GM18507 (cell line): ENCODE measurements at places on chromosomes 16 and 17.

DNA sequence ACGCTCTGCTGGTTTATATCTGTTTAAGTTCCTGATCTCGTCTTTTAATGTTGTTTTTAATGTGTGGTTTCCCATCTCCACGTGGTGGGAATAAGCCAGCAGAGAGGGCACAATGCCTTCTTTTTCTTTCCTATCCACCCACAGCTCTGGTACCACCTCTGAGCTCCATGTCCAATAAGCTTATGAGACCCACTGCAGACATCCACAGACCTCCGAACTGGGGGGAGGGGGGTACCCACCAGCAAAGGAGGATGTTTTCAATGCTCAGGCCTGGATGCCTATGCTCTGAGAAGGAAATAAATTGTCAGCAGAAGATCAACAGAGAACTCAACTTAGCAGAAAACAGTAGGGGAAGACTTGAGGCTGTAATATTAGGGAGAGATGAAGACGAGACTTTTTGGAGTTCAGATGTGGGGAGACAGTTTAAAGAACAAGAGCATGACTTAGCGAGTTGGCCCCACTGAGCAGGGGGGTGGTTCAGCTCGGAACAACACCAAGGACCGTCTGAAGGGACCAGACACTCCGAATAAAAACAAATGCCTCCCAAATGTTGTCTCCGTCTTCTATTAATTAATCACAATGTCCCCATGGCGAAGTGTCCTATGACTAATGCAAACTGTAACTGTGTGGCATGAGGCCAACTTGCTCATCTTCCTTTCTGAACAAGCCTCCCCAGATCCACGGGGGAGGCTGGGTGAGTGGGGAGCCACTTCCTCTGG, 62.7 kb downstream of the GAS7 start:
- DNase-seq = no peak

- no peak for DNase-seq
Observed at GRCh38 chr16:75746359-75746758, 20.1 kb upstream of the CPHXL start.

- DNase-seq = no peak
Observed at GRCh38 chr16:1538804-1539520, 5.5 kb downstream of the TMEM204 start.

DNA sequence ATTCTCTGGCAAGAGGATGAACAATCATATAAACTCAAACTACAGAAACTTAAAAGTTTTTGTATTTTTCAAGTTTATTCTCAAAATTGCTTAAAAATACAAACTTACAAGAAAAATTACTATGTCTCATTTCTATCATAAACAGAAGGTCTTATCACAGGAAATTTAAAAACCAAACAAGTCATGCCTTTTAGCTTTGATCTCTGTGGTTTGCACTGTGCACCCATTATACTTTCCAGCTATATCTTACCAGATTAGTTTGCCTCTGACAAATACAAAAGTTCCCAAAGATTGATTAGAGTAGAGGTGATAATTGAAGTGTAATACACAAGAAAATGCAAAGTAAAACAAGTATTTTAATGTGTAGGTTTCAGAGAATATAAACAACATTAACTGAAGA, 117.4 kb downstream of the MYO1D start:
- DNase-seq = no peak

GRCh38 chr17:76556765-76557367, 17.0 kb downstream of the PRCD start:
- no peak for DNase-seq

DNA sequence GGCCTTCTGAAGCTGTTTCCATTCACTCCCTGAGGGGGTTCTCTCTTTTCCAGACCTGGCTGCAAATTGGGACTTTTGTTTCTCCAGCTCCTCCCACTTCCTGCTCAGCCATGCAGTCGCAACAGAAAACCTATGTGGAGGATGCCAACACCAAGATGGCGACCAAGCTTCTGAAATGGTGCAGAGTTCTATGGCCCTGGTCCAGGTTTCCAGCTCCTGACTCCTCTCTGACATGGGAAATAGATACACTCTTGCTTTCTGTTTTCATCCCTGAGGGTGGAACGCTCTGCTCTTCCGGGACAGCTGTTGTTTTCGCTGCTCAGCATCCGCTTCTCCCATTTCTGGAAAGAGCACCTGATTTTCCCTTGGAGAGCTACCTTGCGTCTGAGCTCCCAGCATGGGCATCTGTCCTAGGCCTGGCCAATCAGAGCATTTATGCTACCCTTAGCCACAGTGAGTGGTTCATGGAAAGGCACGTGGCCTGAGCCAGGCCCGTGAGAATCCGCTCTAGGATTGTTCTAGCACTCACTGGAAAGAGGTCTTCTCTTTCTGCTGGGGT, 8.1 kb downstream of the GPRC5B start:
- no peak for DNase-seq

DNA sequence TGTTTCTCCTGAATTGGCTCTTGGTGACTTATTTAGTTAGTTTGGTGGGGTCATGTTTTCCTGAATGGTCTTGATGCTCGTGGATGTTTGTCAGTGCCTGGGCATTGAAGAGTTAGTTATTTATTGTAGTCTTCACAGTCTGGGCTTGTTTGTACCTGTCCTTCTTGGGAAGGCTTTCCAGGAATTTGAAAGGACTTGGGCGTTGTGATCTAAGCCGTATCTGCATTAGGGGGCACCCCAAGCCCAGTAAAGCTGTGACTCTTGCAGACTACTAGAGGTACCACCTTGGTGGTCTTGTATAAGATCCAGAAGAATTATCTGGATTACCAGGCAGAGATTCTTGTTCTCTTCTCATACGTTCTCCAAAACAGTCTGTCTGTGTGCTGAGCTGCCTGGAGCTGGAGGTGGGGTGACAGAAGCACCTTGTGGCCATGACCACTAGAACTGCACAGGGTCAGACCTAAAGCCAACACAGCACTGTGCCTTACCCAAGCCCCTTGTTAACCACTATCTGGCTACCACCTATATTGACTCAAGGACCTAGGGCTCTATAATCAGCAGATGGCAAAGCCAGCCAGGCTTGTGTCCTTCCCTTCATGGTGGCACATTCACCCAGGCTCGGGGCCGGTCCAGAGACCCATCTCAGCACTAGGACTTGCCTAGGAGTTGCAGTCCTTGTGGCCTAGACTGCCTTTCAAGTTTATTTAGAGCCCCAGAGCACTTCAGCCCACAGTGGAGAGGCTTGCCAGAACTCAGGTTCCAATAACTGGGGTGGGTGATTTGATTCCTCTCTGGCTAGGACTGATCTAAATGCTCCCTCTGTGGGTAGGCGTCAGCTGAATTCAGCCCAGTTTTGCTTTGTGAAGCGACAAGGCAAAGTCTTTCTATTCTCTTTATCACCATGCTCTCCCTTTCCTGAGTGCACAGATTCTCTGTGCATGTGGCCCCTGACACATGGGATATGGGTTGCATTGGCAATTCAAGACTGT, 11.0 kb downstream of the RNF135 start:
- no peak for DNase-seq

GRCh38 chr16:89067677-89068443, 25.8 kb upstream of the ACSF3 start:
- no peak for DNase-seq

- no peak for DNase-seq
Observed at GRCh38 chr17:55932973-55933372, 182.1 kb downstream of the PCTP start.

GRCh38 chr17:12977008-12977751, 40.6 kb downstream of the ELAC2 start:
- DNase-seq = no peak

DNA sequence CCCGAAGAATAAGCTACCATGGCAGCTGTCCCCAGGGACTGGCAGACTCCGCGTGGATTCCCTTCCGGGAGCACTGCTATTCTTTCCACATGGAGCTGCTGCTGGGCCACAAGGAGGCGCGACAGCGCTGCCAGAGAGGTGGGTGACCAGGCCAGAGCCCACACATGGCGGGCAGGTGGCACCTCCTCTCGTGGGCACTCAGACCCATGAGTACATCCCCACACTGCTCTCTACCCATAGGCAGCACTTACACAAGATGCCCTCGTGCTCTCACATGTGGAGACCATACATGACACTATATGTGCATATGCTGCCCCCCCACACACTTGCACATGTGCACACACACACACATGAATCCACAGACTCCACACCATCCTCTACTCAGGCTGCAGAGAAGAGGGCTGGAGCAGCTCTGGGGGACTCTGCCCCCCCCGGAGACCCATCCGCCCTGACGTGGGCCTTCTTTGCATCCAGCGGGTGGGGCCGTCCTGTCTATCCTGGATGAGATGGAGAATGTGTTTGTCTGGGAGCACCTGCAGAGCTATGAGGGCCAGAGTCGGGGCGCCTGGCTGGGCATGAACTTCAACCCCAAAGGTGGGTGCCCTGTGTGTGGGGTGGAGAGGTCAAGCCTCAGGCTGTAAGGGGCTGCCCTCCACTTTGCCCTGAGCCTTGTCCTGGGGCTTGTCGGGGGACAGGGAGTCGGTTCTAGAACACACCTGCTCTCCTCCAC, 62.9 kb downstream of the MRC2 start:
- DNase-seq = no peak

DNA sequence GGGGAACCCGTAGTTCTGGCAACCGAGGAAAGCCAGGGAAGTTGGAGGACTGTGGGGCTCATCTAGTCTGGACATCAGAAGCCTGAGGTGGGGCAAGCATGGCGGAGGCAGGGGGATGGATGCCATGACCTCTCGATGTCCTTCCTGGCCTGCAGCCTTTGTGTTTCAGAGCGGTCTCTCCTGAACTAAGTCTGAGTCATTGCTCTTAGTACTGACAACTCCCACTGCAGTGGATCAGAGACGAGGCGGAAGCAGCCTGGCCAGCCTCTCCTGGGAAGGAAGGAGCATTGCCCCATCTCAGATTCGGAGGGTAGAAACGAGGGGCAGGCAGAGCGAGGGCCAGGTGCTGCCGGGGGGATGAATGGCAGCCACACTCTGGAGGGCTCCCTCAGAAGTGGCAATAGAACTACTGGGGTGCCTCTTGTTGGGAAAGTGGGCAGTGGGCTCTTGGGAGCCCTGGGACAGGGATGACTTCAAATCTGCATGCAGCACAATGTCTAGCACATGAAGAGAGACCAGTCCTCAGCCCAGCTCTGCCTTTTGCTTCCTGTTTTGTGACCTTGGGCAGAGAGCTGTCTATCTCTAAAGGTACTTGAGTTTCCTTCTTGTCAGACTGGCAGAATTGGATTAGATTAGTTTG, 3.6 kb upstream of the STAC2 start:
- DNase-seq = no peak

GRCh38 chr17:71503710-71504465, 616.9 kb upstream of the SOX9 start:
- DNase-seq = no peak

DNA sequence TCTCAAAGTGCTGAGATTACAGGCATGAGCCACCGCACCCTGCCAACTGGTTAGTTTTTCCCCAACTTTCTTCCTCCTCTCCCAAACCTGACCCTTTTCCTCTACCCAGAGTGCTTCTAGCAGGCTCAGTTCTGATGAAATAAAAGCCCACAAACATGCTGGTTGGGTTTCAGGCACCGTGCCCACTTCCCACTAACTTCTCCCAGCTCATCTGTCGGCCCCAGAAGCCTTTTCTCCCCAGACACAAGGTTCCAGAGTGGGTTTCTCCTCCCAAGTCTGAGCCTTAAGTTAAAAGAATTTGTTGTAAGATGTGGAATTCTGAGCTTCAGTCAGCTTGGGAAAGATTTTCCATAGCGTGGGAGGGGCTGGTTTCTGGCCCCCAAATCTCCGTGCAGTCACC, 11.5 kb upstream of the SCN4A start:
- DNase-seq = no peak

GRCh38 chr16:85761861-85762260, 11.0 kb upstream of the C16orf74 start:
- no peak for DNase-seq

GRCh38 chr17:15303851-15304250, 37.5 kb downstream of the TEKT3 start:
- no peak for DNase-seq

DNA sequence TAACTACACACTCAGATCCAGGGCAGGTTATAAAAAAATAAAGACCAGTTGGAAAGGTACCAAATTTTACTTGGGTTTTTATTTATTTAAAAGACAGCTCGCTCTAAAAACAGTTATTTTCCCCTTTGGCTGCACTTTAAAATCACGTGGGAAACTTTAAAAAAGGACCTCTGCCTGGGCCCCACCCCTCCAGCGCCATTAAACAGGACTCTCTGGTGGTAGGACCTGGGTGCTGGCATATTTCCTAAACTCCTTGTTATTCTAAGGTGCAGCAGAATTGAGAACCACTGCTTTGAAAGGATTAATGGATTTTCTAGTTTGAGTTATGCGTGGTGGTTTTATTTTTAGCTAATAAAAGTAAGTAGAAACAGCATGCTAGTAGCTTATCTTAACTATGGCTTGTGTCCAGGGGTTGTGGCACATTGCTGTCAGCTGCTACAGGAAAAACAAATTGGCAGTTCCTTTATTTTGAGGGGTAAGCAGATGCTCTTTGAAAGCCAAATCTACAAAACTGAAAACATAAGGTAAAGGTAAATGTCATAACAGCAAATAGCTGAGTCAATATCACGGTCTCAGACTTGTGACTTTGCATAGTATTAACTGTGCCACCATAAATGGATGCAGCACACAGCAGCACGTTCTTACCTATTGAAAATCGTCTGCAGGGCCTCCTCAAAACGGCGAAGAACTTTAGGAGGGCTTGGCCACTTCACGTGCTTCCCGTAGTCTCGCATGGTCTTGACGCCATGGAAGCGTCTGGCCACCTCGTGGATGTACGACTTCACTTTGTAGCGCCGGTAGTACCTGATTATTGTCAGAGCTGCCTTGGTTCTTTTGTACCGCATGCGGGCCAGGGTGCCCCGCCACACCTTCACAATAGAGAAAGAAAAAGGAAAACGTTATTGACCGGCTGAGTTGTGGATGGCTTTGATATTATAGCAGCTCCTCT, 172.0 kb downstream of the CDK5R1 start:
- no peak for DNase-seq

GRCh38 chr17:66399441-66399840, 97.0 kb downstream of the PRKCA start:
- DNase-seq = no peak

GRCh38 chr17:77601054-77601979, 357.2 kb upstream of the TNRC6C start:
- no peak for DNase-seq

GRCh38 chr16:79599256-79599836, 1.2 kb downstream of the MAF start:
- no peak for DNase-seq

DNA sequence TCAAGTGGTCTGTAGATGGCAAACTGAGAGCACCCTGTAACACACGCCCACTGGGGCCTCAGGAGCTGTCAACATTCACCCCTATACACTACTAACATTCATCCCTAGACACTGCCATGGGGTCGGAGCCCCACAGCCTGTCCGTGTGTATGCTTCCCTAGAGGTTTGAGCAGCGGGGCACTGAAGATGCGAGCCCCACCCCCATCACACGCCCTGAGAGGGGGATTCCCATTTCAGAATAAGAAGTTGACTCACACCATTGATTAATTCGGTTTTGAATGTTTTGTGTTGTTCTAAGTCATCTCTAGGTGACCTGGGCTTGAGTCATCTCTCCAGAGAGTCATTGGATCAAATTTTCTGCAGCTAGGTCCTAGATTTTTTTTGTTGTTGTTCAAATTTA, 37.3 kb upstream of the MMD start:
- no peak for DNase-seq
